ENCODE measurements at places on chromosomes 6 and 20. TPM values are rescaled to one million over a fixed set of nuclear protein-coding genes. Genes with fewer than 3 reads are reported as not detected.

DNA sequence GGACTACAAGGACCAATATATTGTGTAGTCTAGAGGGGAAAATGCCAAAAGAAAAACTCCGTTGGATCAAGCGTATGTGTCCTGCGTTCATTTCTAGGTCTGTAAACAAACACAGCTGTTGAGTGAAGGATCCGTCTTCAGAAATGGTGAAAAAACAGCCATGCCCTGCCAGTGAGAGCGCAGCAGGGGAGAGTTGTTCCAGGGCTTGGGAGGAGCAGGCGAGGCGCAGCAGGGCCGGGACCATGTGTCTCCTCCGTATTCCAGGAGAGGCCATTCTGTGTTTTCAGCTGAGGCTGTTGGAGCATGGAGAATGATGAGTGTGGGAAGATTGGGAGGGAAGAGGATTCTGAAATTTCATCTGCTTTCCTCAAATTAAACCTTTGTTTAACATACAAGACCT lies 38.0 kb downstream of the BMP6 start:
- no peak overlapping the region for H3K27ac ChIP-seq
- H3K27me3 ChIP-seq = no peaks in the 10 kb centered on the region
- H3K4me1 ChIP-seq = no peaks in the 10 kb centered on the region
- no peaks in the 10 kb centered on the region for H3K36me3 ChIP-seq
- no peak for DNase-seq

DNA sequence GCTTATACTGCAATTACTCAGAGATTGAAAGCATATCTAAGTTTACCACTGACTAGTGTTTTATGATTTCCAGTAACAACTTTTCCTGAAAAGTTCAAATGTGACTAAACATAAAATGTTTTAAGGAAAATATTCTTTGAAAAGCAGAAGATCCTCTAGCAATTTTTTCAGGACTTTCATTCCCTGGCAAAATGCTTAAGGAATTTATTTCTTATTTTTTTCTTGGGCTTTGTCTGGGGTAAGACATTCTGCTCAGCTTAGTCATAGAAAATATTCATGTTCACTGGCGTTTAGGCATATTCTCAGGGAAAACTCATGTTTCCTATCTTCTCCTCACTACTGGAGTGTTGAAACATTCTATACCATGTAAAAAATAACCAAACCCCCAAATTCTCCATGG lies 235.3 kb upstream of the CEP162 start:
- no peak overlapping the region for H3K27ac ChIP-seq
- H3K4me1 ChIP-seq = no peaks in the 10 kb centered on the region
- H3K27me3 ChIP-seq = no peaks in the 10 kb centered on the region

DNA sequence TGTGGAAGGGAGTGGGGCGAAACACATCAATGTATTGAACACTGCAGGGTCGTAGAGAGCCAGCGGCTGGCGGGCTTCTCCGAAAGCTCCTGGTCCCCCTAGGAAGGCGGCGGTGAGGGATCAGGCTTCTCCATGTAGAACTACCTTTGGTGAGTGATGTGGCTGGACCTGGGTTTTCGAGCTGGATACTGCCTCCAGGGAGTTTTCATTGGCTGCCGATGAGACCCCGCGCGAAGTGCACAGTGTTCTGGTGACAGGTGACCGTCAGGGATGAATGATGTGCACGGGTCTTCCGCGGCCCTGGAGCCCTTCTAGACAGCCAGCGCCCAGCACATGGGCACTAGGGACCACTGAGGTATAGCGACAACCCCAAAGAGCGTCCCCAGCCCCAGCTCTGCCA lies 16.4 kb downstream of the ABT1 start:
- H3K4me3 ChIP-seq = no peak overlapping the region
- peaks cover 17% of the 10 kb centered on the region for H3K4me1 ChIP-seq
- H3K36me3 ChIP-seq = no peaks in the 10 kb centered on the region
- H3K27ac ChIP-seq = no peak overlapping the region
- no peak for DNase-seq

Gene REPS1
- 55.5 TPM for total RNA-seq

Gene NRN1
- total RNA-seq = not detected
